Endothelial cell of umbilical vein (primary cell): ENCODE measurements at places on chromosomes 4 and X.
A peak's percentile ranks its signal among the peaks of the same experiment; 100 is the strongest.

DNA sequence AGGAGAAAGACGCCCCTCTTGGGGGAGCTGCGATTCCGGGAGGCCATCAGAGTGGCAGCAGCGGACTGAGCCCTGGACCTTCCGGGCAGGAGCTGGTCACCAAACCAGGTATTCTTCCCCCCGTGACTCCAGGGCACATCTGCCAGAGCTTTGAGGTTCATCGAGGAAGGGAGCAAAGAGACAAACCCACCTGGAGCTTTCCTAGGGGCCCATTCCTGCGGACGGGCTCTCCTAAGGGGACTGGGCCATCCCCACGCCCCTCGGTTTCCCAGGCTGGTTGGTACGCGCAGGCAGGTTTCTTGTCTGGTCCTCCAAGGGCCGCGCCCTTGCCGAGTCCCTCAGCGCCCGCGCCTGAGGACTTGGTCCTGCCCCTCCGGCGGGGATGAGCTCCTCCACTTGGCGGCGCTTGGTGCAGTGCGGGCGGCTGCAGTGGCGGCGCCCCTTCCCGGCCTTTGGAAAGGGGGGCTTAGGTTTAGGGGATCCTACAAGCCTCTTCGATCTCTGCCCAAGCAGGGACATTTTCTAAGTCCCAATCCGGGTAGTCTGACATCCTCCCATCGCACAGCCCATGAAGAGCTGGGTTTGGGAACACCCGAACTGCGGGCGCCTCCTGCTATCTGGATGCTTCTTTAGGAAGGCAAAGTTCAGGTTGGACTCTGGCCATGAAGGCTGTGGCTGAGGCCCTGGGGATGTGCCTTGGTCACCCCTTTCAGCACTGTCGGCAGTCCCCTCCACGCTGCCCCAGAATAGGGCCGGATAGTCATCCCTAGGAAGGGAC lies 538 bp downstream of the STBD1 start:
- no peaks in the 10 kb centered on the region for H3K36me3 ChIP-seq
- no peaks in the 10 kb centered on the region for H3K27me3 ChIP-seq
- H3K27ac ChIP-seq = no peak overlapping the region
- peak; percentile 19 for DNase-seq
- H3K4me1 ChIP-seq = peaks cover 6% of the 10 kb centered on the region

DNA sequence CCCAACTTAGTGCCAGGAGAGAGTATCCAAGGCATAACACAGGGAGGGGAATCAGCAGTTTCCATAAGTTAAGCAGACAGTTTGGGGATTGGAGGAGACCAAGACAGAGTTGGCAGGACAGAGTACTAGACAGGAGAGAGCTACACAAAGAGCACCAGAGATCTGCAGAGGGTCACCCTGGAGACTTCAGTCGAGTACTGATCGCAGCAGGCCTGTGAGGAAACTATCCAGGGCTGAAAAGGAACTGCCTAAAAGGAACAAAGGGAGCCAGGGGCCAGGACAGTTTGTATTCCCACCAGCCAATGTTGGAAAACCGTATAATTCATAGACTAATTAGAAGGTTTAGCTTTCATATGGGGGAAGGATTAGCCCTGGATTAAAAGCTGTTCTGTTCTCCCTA lies 80.6 kb upstream of the ENPP6 start:
- H3K4me1 ChIP-seq = no peaks in the 10 kb centered on the region
- DNase-seq = no peak
- no peak overlapping the region for H3K4me3 ChIP-seq
- H3K27ac ChIP-seq = no peak overlapping the region
- H3K36me3 ChIP-seq = no peaks in the 10 kb centered on the region

- no peaks in the 10 kb centered on the region for H3K27me3 ChIP-seq
- no peak overlapping the region for H3K4me3 ChIP-seq
- peak; percentile 1 for DNase-seq
- no peaks in the 10 kb centered on the region for H3K4me1 ChIP-seq
These were observed 30.0 kb upstream of the HUWE1 start for GRCh38 chrX:53716328-53717088.

DNA sequence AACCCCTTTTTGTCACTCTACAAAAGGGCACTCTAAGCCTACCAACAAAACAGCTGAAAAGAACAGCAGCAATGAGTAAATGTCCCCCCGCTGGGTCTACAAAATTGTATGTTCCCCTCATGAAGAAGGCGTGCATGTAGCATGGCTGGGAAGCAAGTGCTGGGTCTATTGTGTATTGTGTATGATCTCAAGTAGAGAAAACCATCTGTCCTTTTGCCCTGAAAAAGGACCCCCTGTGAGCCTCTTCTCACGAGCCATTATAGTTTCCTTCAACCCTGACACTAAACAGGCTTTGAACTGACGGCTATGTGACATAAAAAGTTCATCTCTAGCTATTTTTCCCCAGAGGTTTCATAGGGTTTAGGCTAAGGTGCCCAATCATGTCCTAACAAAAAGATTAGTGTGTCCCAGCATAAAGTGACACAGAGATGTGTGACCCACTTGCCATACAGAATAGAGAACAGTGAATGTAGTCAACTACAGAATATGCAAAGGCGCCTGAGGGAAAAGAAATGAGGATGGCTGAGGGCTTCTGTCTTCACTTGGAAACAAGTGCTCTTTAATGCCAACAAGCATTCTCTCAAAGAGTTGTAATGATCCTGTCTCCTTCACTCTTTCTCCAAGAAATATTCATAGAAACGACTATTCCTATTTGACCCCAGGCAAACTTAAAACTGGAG lies 27.3 kb downstream of the COL25A1 start:
- no peak for DNase-seq
- H3K27me3 ChIP-seq = no peaks in the 10 kb centered on the region
- no peaks in the 10 kb centered on the region for H3K4me1 ChIP-seq
- no peak overlapping the region for H3K4me3 ChIP-seq
- H3K36me3 ChIP-seq = no peaks in the 10 kb centered on the region

GRCh38 chrX:661154-661553 lies 30.6 kb downstream of the SHOX start:
- no peaks in the 10 kb centered on the region for H3K36me3 ChIP-seq
- H3K4me3 ChIP-seq = no peak overlapping the region
- DNase-seq = no peak
- no peaks in the 10 kb centered on the region for H3K27me3 ChIP-seq

DNA sequence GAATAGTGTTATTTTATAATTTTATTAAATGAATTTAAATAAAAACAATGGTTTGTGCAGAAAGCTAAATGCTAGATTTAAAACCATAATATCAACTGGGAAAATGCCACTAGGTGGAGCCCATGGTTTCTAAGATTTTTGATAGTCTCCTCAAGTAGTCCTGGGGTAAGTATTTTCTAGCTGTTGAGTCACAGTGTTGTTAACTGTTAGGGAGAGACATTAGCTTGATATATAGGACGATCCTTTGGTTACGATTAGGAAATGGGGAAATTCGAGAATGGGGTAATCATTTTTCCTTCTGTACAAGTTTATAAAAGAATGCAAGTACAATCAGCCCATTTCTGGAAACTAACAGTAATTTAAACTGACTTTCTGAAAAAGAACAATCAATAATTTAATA lies 378.4 kb downstream of the ANKRD50 start:
- no peak overlapping the region for H3K4me3 ChIP-seq
- peak; percentile 88 for DNase-seq
- no peaks in the 10 kb centered on the region for H3K36me3 ChIP-seq

DNA sequence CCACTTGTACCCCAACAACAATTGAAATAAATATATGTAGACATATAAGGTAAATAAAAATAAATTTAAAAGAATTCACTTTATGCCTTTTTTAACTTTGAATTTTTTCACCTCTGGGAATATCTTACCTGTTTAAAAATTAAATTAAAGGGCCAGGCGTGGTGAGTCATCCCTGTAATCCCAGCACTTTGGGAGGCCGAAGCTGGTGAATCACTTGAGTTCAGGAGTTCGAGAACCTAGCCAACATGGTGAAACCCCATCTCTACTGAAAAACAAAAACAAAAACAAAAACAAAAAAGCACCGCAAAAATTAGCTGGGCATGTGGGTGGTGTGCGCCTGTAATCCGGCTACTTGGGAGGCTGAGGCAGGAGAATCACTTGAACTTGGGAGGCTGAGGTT lies 164.8 kb downstream of the AASDH start:
- H3K27me3 ChIP-seq = no peaks in the 10 kb centered on the region
- H3K4me1 ChIP-seq = no peaks in the 10 kb centered on the region
- no peak overlapping the region for H3K27ac ChIP-seq
- DNase-seq = no peak

GRCh38 chrX:78687586-78687985 lies 28.5 kb upstream of the RTL3 start:
- H3K27ac ChIP-seq = no peak overlapping the region
- no peaks in the 10 kb centered on the region for H3K4me1 ChIP-seq
- no peaks in the 10 kb centered on the region for H3K36me3 ChIP-seq
- H3K27me3 ChIP-seq = no peaks in the 10 kb centered on the region
- no peak for DNase-seq

DNA sequence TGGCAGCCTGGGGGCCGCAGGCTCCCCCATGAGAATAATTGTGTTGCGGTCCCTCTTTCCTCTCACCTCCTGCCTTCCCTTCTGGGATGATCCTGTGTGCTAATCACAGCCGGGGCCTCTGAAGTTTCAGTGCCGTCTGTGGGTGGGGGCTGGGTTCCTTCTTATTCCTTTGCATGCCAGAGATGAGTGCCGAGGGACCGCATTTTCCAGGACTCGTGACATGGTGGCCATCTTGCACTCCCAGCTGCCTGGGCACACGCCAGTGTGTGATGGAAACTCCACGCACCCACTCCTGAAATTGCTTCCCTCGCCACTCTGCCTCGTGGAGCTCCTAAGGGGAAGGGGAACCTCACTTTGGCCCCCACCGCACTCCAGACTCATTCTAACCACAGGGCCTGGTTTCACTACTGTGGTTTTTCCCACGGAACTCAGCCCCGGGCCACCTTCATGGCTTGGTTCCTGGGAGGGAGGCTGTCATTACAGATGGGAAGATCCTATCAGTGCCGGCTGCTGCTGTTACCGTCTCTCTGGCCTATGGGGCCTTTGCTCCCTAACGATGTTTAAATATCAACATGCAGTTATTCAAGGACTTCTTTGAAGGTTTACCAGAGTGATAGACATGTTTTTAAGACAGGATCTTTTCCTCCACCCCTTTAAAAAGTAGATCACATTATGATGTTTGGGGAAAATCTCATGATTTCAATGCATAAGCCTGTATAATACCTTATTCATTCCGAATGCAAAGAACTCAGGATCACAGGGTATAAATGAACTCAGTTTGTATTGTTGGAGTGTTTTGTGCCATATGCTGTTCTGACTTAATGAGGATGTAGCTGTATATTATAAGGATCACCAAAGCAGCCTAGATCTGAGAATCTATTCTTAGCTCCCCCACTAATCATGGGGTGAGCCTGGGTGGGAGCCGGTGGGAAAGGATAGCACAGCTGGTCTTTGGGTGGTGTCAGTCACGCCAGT lies 89.6 kb downstream of the SORCS2 start:
- H3K4me3 ChIP-seq = no peak overlapping the region
- H3K4me1 ChIP-seq = no peaks in the 10 kb centered on the region
- H3K27ac ChIP-seq = no peak overlapping the region
- no peaks in the 10 kb centered on the region for H3K27me3 ChIP-seq

- no peak overlapping the region for H3K27ac ChIP-seq
- H3K27me3 ChIP-seq = no peaks in the 10 kb centered on the region
- no peaks in the 10 kb centered on the region for H3K36me3 ChIP-seq
- peak; percentile 69 for DNase-seq
- H3K4me1 ChIP-seq = peaks cover 34% of the 10 kb centered on the region
These were observed 60.8 kb downstream of the USP9X start for GRCh38 chrX:41145920-41146608.

- H3K4me1 ChIP-seq = no peaks in the 10 kb centered on the region
These were observed 77.9 kb downstream of the EFHC2 start for GRCh38 chrX:44265559-44265958.

DNA sequence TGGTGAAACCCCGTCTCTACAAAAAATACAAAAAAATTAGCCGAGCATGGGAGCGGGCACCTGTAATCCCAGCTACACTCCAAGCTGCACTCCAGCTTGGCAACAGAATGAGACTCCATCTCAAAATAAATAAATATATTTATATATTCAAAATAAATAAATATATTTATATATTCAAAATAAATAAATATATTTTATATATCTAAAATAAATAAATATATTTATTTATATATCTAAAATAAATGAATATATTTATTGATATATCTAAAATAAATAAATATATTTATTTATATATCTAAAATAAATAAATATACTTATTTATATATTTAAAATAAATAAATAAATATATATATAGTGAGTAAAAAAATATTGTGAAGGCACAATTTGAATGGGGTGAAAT lies 63.4 kb upstream of the EXOC1L start:
- no peak overlapping the region for H3K27ac ChIP-seq
- peaks cover 36% of the 10 kb centered on the region for H3K4me1 ChIP-seq
- no peak overlapping the region for H3K4me3 ChIP-seq
- no peak for DNase-seq
- H3K27me3 ChIP-seq = no peaks in the 10 kb centered on the region

DNA sequence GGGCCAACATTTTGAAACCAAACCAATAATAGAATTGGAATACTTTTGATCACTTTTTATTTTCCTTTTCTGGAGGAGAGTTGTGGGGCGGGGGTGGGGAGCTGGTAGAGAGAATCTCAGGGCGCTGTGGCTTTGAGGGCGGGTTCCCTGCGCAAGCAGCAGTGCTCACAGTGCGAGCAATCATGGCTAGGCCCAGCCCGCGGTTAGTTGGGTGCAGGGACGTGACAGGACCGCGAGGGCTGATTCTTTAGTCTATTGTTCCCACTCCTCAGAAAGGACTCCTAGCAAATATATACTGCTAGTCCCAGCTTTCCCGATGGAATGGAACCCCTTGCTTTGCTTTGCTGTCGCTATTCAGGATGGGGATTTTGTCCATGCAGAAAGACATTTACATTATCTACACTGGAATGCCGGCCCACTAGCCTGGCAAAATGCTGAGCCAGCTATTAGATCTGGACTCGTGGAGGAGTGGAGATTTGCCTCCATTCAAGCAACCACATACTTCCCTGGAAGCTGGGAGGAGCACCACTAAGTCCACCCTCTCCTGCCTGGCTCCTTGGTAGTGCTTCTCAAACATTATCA lies 23.9 kb upstream of the APLN start:
- peak overlapping the region; percentile 15 for H3K27ac ChIP-seq
- H3K4me1 ChIP-seq = peaks cover 19% of the 10 kb centered on the region
- H3K36me3 ChIP-seq = no peaks in the 10 kb centered on the region
- DNase-seq = peak; percentile 1

GRCh38 chr4:108685036-108685686 lies 34.8 kb downstream of the OSTC start:
- H3K4me3 ChIP-seq = no peak overlapping the region
- no peak for DNase-seq
- H3K27ac ChIP-seq = no peak overlapping the region
- no peaks in the 10 kb centered on the region for H3K27me3 ChIP-seq

DNA sequence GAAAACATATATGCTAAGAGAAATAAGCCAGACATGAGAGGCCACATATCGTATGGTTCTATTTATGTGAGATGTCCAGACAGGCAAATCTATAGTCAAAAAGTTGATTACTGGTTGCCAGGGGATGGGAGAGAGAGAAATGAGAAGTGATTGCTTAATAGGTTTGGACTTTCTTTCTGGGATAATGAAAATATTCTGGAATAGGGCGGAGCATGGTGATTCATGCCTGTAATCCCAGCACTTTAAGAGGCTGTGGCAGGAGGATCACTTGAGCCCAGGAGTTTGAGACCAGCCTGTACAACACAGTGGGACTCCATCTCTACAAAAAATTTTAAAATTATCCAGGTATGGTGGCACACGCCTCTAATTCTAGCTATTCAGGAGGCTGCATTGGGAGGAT lies 22.4 kb downstream of the RBM47 start:
- H3K4me1 ChIP-seq = no peaks in the 10 kb centered on the region
- no peak for DNase-seq
- H3K27ac ChIP-seq = no peak overlapping the region
- H3K36me3 ChIP-seq = no peaks in the 10 kb centered on the region
- no peaks in the 10 kb centered on the region for H3K27me3 ChIP-seq
